Stimulated activated CD4-positive, alpha-beta T cell treated with anti-CD3 and anti-CD28 coated beads, Interleukin-1b, Interleukin-23, amount 100 ng/mL, for 24 hours (primary cell): ENCODE measurements at places on chromosomes 6 and 20.

- DNase-seq, result no peak
Measured at GRCh38 chr6:74248966-74249365, 553.0 kb downstream of the CD109 start.

GRCh38 chr6:36985417-36985807 is 584 bp downstream of the MTCH1 start:
- DNase-seq, result no peak

GRCh38 chr6:145051661-145052060 is 683.7 kb downstream of the EPM2A start:
- no peak for DNase-seq

DNA sequence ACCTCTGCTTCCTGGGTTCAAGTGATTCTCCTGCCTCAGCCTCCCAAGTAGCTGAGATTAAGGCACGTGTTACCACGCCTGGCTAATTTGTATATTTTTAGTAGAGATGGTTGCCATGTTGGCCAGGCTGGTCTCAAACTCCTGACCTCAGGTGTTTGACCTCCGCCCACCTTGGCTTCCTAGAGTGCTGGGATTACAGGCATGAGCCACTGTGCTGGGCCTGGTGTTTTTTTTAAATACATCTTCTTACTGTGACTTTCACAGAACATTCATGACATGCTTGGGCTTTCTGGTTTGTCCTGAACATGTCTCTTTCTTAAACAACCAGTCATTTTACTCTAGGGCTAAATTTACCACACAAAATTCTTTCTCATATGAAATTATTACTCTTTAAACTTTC is 34.7 kb upstream of the FAM8A1 start:
- DNase-seq, result no peak

- DNase-seq, result no peak
Measured at GRCh38 chr6:36967301-36967700, 12.8 kb downstream of the PI16 start.

DNA sequence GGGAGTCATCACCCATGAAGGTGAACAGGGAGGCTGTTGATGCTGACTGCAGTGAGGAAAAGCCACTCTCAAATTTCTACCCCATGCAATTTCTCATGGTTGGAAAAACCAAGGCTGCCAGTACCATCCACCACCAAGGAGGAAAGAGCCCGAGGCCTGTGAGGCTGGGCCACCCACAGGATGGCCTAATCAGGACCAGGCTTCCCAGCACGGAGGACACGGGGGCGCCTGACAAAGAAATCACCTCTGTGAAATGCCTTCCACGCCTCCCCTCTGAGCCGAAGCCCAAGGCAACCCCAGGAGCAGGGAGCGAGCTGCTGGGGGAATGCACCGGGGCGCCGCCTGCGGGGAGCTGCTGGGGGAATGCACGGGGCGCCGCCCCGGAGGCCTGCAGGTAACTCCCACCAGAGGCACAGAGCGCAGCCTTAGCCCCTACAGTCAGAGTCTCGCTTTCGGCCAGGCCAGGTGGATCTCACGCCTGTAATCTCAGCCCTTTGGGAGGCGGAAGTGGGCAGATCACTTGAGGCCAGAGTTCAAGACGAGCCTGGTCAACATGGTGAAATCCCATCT is 26.9 kb downstream of the FOXF2 start:
- DNase-seq, result no peak

DNA sequence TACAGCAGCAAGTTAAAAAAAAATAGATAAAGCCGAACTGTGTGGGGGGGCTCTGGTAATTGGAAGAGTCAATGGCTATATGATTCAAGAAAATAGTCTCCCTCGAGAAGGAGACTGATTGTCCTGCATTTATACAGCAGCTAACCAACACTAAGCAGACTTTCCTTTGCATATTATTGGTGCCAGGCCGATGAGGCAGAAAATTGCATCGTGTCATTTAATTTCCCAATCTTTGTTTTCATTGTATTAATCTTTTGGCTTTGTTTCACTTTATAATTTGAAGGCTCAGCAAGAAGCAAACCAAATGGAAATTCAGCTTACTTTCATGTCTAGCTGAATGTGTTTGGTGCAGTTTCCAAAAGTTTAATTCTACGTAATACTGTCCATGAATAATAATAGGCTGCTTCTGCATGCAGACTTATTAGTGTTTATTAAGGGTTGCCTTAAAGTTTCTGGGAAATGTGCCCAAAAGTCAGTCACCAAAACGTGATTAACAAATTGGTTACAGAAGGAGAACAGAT is 258.5 kb downstream of the HACE1 start:
- no peak for DNase-seq

DNA sequence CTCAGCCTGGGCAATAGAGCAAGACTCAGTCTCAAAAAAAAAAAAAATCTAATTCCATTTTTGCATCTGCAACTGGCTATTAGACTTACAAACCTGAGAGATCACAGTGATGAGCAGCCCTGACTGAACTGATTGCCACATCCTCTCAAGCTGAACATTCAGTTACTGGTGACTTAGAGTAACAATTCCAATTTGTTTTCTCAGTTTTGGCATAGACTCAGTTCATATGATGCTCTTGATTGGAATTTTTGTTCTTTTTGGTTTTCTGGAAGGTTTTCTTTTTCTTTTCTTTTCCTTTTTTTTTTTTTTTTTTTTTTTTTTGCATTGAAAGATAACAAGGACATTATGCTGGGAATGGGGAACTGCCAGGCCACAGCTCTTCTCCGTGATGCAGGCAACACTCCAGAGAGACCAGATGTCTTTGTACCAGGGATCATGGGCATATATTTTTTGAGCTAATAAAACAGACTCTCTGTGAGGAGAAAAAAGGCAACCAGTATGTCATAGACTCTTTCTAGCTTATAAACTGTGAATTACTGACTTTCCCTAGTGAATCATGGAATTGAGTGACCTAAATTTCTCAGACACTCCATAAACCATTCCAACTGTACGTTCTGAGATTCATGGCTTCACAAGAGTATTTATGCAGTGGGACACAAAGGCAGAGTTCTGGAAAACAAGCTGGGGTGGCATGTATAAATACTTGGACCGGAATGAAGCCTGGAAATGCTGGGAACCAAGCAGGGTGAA is 86.0 kb upstream of the SLC2A12 start:
- DNase-seq, result no peak

GRCh38 chr6:112909781-112910180 is 562.7 kb downstream of the RFPL4B start:
- DNase-seq, result no peak

DNA sequence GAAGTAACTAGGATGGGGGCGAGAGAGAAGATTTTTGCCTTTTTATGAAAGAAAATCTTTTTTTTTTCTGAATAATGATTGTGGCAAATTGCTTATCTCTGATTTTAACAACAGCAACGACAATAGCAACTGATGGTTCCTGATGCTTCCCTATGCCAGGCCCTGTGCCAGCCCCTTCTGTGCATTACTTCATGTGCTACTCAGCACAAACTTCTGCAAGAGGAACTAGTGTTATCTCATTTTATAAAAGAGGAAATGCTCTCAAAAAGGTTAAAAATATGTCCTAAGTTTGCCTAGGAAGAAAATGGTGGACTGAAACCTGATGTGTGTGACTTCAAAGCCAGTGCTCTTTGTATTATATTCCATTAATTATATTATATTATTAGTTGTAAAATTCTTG is 74.0 kb upstream of the RALGAPA2 start:
- no peak for DNase-seq

- no peak for DNase-seq
Measured at GRCh38 chr6:136859430-136859829, 37.0 kb downstream of the PEX7 start.

- no peak for DNase-seq
Measured at GRCh38 chr20:61599541-61599992, 347.5 kb downstream of the CDH4 start.

DNA sequence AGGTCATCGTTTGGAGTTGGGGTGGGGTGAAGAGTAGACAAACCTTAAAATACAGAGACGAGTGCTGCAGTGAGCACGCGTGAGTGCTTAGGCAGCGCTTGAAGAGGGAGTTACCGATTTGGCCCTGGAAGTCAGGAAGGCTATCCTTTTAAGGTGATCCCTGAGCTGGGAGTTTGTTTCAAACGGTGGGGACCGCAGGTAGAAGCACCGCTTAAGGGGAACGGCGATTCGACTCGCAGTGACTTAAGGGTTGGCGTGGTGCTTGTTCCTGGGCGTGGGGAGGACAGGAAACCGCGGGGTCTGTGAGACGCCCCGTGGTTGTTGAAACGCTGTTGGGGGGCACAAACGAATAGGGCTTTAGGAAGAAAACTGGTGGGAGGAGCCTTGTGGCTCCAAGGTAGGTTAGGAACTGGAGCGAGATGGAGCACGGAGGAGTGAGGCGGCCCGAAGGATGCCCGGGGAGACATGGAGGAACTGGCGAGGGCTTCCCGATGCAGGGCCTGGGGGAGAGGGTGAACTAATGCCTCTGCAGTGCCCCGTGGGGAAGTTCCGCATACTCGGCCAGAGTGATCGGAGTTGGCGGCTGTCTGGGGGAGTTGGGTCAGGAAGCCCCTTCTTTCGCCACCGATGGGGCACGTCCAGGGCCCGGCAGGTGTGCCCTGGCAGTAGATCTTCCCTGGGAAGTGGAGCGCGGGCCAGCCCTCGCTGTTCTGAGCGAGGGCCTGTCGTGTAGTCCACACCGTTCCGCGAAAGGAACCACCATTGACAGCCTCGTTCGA is 1.3 kb upstream of the CDYL start:
- peak; percentile 8 for DNase-seq

DNA sequence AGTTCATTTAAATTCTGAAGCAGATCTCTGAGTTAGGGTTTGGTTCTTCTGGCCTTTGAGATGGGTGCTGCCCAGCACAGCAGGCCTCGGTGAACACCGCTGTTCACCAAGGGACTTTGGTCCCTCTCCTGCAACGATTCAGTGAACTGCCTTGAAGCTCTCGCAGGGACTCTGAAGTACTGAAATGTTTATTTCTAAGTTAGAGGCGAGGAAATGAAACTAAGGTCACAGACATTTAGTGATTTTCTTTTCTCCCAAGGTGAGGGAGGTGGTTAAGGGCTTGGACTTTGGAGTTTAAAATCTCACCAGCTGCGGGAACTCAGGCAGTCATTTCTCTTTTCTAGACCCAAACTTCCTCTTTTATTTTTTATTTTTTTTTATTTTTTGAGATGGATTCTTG is 26.2 kb downstream of the E2F3 start:
- no peak for DNase-seq

GRCh38 chr6:164345806-164346496 is 931.4 kb downstream of the QKI start:
- no peak for DNase-seq

- DNase-seq, result no peak
Measured at GRCh38 chr6:17125407-17125806, 23.6 kb downstream of the STMND1 start.

GRCh38 chr6:25619217-25619616 is 32.8 kb upstream of the SCGN start:
- no peak for DNase-seq

- no peak for DNase-seq
Measured at GRCh38 chr6:67792996-67793395, 842.1 kb upstream of the ADGRB3 start.

- DNase-seq, result no peak
Measured at GRCh38 chr20:54657268-54657826, 182.0 kb downstream of the DOK5 start.

- no peak for DNase-seq
Measured at GRCh38 chr6:26183581-26184366, 96.5 kb downstream of the HFE start.

DNA sequence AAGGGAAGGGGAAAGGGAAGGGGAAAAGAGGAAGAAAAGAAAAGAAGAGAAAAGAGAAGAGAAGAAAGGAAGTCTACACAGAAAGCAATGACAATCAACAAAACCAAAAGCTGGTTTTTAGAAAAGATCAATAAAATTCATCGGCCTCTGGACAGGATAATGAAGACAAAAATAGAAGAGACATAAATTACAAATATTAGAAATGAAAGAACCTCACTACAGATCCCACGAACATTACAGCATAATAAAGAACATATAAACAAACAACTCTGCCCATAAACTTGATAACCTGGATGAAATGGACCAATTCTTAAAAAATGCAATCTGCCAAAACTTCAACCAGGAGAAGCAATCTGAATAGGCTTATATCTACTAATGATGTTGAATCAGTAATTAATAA is 20.7 kb upstream of the ASF1A start:
- DNase-seq, result no peak

DNA sequence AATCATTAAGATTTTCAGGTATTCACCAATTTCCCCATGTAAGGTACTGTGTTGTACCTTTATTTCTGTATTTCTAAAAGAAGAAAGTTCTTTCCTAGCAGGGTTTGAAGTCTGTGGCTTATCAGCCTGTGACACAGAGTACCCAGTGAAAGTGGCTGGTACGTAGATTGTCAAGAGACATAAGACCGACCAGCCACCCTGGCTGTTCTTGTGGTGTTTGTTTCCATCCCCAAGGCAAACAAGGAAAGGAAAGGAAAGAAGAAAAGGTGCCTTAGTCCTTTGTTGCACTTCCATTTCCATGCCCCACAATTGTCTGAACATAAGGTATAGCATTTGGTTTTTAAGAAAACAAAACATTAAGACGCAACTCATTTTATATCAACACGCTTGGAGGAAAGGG is 40.6 kb upstream of the SMIM28 start:
- DNase-seq, result no peak

- DNase-seq, result no peak
Measured at GRCh38 chr20:5551621-5552020, 198.6 kb upstream of the SHLD1 start.

- peak; percentile 81 for DNase-seq
Measured at GRCh38 chr6:30682143-30683117, 4.0 kb downstream of the PPP1R18 start.

- no peak for DNase-seq
Measured at GRCh38 chr6:81289229-81289628, 463.3 kb downstream of the TENT5A start.

GRCh38 chr6:98484696-98485095 is 349.7 kb upstream of the POU3F2 start:
- DNase-seq, result no peak

GRCh38 chr6:95249175-95249574 is 328.2 kb upstream of the MANEA start:
- no peak for DNase-seq

DNA sequence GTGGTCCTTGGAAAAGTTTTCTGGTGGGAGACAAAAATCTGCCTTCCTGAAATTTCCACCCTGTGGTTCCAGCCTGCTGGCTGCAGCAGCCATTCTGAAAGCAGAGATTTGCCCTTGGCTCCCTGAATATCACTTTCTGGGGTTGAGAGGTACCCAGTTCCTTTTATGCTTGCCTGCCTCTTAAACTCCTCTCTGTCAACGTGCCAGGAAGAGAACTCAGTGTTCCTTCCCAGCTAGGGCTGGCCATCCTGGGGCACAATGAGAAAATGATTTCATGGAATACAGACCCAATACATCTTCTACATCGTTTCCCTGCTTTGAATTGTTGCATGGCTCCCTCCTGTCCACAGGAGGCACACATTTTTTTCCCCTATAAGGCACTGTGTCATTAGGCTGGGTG is 1.6 kb upstream of the DSN1 start:
- no peak for DNase-seq

DNA sequence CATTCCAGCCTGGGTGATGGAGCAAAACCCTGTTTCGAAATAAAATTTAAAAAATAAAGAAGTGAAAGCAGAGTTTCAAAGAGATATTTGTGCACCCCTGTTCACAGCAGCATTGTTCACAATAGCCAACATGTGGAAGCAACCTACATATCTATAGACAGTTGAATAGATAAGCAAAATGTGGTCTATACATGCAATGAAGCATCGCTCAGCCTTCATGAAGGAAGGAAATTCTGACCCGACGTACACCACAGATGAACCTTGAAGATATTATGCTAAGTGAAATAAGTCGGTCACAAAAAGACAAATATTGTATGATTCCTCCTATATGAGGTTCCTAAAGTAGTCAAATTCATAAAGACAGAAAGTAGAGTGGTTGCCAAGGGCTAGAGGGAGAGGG is 6.5 kb upstream of the NCOA6 start:
- no peak for DNase-seq
